ENCODE measurements at places on chromosomes 1 and 21.

DNA sequence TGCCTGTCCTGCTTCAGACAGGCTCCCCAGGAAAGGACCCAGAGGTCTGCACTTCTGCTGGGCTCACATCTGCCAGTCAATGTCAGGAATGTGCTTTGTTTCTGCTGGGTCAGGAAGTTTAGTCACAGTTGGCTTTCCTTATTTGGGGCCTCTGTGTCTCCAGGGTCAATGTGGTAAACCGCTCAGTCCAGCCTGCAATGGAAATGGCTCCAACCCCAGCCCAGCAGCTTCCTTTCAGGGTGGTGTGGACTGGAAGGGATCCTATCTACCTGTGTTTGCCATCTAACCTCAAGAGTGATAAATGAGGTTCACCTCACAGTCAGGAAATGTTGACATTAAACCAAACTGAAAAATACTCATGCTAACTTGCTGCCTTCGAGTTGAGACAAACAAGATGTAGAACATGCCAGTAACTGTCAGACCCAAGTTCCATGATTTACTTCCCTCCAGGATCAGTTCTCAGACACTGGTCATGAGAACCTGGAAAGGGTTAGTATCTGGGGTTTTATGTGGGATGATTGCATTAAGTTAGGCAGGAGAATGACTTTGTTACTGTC lies 20.3 kb downstream of the ENO1 start:
- no peak for DNase-seq

- no peak for DNase-seq
Measured at GRCh38 chr1:24990779-24991641, 60.9 kb upstream of the RUNX3 start.

GRCh38 chr1:53899206-53899628 lies 5.2 kb downstream of the DIO1 start:
- DNase-seq, result no peak

GRCh38 chr1:79988401-79988800 lies 981.9 kb upstream of the ADGRL4 start:
- no peak for DNase-seq

- DNase-seq, result no peak
Measured at GRCh38 chr1:28273216-28273860, 14.0 kb downstream of the SESN2 start.

- DNase-seq, result no peak
Measured at GRCh38 chr1:23936481-23937176, 23.0 kb upstream of the PNRC2 start.

DNA sequence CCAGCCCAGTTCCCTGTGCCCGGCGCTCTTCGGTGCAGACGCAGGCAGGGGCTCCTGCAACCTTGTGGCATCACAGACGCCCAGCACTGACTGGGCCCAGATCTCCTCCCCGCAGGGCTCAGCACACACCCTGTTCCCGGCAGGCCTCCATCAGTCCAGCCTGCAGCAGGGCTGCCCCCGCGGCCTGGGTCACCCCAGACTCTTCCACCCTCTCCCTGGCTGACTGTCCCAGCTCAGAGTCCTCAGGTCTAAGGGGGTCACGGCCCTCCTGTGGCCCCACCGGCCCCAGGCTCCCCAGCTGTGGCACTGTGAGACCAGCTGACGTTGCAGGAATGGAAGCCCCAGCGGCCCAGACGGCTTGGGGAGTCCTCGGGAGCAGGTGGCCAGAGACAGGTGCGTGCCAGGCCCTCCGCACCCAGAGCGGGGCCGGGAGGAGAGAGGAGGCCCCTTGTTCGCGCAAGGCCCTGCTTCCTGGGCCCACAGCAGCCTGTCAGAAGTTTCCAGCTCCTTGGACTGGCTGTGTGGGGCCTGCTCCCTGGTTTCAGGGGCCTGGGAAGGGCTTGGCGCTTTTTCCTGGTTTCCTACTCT lies 4.2 kb downstream of the B3GALT6 start:
- DNase-seq, result no peak

GRCh38 chr1:59978511-59978910 lies 51.9 kb upstream of the CYP2J2 start:
- no peak for DNase-seq

DNA sequence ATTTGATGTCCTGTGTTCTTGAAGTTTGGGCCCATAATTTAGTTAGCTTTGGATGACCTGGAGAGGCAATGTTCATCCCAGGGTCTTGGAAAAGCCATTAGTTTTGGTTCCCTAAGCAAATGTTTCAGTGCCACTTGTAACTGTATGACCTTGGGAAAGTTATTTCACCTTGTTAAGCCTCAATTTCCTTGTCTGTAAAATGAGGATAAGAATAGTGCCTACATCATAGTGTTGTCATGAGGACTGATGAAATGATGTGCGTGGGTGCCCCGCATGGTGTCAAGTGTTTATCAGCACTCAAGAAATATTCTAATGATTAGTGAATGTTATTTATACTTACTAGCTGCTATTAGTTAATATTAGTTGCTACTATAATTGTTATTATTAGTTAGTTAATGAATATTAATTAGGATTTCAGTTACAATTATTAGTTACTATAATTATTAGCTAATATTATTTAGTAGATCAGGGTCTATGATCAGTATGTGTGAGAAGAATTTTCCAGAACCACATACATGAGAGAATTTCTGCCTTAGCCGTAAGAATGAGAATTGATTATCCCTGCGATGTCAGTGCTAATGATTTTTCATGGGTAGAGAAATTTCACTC lies 1.9 kb downstream of the SH3BGR start:
- no peak for DNase-seq

GRCh38 chr1:158095737-158096335 lies 84.9 kb upstream of the CD1D start:
- DNase-seq, result peak; percentile 13

GRCh38 chr1:156077430-156077760 lies 4.9 kb downstream of the MEX3A start:
- no peak for DNase-seq

- peak; percentile 33 for DNase-seq
Measured at GRCh38 chr21:34029743-34030528, 43.4 kb upstream of the MRPS6 start.

DNA sequence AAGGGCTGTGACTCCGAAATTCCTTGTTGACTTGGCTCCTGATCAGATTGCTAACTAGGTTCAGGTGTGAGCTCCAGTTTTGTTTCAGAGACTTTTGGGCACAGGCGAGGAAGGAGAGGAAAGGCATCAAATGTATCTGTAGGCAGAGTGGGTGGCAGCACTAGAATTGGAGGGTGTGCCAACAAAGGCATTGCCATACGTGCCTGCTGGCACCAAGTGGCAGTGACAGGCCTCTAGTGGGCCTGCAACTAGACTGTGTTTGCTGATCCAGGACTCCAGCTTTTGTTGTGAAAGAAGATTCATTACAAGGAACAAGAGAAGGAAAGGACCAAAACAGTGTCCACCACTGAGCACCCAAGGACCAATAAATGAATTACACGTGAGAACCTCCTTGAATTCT lies 79.5 kb downstream of the TM2D1 start:
- DNase-seq, result no peak

- no peak for DNase-seq
Measured at GRCh38 chr1:223271085-223271781, 92.7 kb downstream of the SUSD4 start.
